Right lung (tissue), 10 donors: ENCODE measurements at places on chromosomes 6 and 20. TPM values are rescaled to one million over a fixed set of nuclear protein-coding genes. Genes with fewer than 3 reads are reported as not detected.
A peak's percentile ranks its signal among the peaks of the same experiment; 100 is the strongest.

DNA sequence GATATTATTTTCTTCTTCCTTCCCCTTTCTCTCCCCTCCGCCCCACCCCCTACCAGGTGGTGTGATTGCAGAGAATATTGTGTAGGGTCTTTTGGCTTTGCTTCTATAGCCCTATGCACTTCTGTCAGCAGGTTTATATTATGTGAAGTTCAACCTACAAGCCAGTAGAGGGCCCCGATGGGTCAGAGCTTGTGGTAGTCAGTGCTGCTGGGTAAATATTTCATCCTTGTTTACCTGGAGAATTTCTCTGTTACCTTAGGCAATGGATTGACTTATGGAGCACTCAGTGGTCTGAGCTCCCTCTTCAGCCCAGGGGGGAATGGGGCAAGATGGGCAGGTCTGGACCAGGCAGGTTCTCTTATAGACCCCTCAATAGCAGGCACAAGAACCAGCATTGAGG, 720.9 kb downstream of the GRIK2 start:
- DNase-seq, result no peak

- no peak for DNase-seq
Measured at GRCh38 chr6:167748046-167748445, 78.7 kb upstream of the AFDN start.

The HCRTR2 gene
- polyA plus RNA-seq, result not detected

DNA sequence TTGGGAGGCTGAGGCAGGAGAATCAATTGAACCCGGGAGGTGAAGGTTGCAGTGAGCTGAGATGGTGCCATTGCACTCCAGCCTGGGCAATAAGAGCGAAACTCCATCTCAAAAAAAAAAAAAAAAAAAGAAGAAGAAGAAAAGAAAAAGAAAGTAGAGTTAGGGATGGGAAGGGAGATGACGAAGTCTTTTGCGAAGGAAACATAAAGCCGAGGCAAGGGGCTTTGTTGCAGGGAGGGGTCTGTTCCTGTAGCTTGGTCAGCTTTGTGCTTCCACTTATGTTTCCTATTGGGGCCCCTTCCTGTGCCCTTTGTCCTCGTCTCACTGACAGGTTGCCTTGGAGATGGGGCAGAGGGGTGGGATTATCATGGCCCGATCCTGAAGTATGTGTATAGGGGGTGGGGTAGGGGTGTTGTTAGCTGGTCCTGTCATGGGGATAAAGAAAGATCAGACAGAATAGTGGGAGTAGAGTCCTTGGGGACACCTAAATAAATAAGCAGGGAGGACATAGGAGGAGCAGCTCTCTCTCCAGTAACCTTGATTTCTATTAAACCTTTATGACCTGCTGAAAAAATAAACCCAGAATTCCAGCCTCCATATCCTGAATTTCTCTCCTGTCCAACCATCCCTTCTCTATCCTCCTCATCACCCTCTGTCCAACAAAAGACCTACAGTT, 1.1 kb upstream of the CLIC1 start:
- DNase-seq, result no peak

GRCh38 chr6:84615113-84615850, 149.1 kb downstream of the TBX18 start:
- DNase-seq, result no peak

The WFDC12 gene
- not detected for polyA plus RNA-seq

DNA sequence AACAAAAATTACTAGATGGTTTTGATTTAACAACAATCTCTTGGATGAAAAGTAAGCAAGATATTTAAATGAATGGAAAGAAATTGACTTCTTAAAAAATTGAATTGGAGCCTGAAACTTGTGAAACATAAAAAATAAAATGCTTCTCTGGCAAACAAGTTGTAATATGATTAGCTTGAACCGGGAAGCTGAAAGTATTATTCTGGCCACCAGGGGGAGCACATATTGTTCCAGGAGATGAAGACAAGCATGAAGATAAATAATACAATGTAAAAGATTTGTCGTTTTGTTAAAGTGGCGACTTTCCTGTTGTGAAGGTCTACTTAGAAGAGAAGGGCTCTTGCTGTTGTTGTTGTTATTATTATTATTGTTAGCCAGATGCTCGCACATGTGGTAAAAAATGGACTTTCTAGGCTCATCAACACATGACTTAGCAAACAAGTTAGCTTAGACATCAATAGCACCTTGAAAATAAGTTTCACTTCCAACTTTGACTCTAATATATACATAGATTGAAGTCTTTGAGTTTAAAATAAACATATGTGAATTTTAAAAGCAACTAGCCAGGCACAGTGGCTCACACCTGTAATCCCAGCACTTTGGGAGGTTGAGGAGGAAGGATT, 14.2 kb downstream of the PAX1 start:
- peak; percentile 42 for DNase-seq

- no peak for DNase-seq
Measured at GRCh38 chr6:165632194-165632593, 30.8 kb downstream of the PDE10A start.

The BHLHE23 gene
- polyA plus RNA-seq, result not detected

The MPIG6B gene
- 3.8 TPM for polyA plus RNA-seq

- no peak for DNase-seq
Measured at GRCh38 chr6:167996424-167997199, 859 bp upstream of the KIF25 start.

The SPEF1 gene
- polyA plus RNA-seq, result 3.7 TPM

The WFDC9 gene
- not detected for polyA plus RNA-seq

The GLP1R gene
- 0.56 TPM for polyA plus RNA-seq

GRCh38 chr20:46349035-46349741, 40.9 kb upstream of the CDH22 start:
- DNase-seq, result no peak

The TMC2 gene
- polyA plus RNA-seq, result 0.17 TPM

The TFAP2C gene
- 3.5 TPM for polyA plus RNA-seq

The KIF16B gene
- 9.8 TPM for polyA plus RNA-seq

DNA sequence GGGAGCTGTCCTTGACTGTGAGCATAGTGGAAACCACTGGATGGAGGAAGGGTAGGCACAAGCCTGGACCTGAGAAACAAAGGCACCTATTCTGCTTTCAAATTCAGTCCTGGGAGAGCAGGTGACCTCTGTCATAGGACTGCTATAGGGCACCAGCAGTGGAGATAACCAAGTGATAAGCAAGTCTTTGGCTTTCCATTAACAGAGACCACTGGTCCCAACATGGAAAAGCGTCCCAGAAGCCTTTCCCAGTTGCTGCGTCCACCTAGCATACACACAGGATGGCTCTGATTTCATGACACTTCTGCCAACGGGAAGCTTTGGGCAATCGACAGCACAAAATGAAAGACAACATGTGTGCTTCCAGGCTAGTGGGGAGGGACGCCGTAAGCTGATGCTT, 8.9 kb downstream of the SLC22A3 start:
- DNase-seq, result no peak

The BPIFA1 gene
- polyA plus RNA-seq, result not detected

The LTA gene
- polyA plus RNA-seq, result 0.16 TPM

DNA sequence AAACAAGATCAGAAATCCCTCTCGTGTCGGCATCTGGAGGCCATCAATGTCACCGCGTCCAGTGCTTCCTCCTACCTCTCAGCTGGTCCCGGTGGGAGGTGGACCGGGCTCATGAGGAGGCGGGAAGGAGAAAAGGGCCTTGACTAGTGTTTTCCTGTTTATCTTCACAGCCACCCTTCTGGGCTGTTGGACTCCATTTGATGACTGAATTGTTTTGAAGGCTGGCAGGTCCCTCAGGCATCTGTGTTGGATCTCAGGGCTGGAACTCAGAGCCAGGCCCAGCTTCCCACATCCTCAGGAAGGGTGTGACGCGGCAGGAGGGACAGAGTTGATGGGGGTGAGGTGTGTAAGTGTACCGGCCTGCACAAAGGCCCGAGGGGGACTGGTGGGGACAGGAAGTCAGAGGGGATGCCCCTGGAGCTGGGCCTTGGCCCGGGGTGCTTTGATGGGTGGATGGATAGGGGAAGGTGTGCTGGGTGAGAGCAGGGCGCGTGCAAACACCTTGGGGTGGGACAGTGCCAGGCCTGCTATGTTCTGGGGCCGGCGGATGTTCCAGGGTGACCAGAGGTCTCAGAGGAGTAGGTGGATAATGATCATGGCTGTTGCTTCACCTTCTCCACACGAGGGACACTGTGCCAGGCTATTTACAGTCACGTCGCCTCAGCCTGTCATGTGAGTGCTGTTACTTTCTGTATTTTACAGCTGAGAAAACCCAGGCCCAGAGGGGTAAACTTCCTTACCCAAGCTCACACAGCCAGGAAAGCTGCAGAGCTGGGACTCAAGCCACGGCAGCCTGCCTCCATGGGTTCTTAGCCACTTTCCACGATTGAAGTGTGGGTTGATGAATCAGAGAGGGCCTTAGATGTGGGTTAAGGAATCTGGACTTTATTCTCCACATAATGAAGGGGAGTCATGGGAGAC, 17.9 kb upstream of the CHMP4B start:
- no peak for DNase-seq

GRCh38 chr6:113526553-113526952, 330.6 kb upstream of the MARCKS start:
- no peak for DNase-seq

The BFSP1 gene
- polyA plus RNA-seq, result 3.9 TPM

DNA sequence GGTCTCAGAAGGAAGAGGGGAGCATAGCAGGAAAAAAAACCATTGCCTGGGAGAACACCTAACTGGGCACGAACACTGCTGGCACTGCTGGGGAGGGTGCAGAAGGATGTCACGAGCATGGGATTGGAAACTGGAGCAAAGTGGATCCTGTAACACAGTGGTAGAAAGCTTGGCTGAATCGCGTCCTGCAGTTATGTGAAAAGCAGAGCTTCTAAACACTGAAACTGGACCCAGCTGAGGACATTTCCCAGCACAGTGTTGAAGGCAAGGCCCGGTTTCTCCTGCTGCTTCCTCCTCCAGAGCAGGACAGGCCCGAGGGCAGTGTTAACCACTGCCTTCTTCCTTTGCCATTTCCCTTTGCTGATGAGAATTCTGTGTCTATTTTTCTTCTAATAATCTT, 6.7 kb downstream of the APMAP start:
- no peak for DNase-seq

The RFX6 gene
- 2.1 TPM for polyA plus RNA-seq

DNA sequence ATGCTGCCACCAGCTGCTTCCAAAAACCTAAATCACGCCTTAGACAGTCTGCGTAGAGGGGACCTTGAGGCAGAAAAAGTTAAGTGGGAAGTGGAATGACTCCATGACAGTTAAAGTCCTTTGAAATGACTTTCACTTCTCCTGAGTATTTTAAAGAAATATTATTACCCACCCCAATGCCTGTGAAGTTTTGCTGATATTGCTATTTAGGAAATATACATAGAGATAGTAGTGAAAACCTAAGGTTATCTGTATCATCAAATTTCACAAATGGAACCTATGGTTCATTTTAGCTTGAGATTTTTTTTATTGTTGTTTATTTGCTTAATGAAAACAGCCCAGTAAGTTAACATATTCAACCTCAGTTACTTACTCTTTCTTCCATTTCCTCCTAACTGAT, 182.1 kb upstream of the FBXL4 start:
- no peak for DNase-seq

DNA sequence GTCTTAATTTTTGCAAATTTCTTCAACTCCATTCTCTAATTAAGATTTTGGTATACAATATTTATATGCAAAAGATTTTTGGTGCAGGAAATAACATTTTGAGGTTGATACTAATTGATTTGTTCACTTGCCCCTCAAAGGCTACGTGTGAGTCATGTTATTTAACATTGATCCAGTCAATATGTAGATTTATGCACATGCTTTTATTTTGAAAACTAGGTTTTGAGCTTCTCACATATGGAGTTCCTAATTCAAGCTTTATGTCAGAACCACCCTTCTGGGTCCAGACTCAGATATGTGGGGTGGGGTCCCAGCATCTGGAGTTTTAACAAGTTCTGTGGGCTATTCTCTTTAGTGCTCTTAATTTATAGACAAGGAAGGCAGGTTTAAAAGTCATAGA, 13.8 kb downstream of the UTRN start:
- DNase-seq, result no peak

- no peak for DNase-seq
Measured at GRCh38 chr6:130661077-130661476, 166.1 kb upstream of the SMLR1 start.

- DNase-seq, result no peak
Measured at GRCh38 chr6:144725736-144726522, 440.8 kb downstream of the UTRN start.

GRCh38 chr6:80477591-80477990, 371.1 kb downstream of the BCKDHB start:
- no peak for DNase-seq

DNA sequence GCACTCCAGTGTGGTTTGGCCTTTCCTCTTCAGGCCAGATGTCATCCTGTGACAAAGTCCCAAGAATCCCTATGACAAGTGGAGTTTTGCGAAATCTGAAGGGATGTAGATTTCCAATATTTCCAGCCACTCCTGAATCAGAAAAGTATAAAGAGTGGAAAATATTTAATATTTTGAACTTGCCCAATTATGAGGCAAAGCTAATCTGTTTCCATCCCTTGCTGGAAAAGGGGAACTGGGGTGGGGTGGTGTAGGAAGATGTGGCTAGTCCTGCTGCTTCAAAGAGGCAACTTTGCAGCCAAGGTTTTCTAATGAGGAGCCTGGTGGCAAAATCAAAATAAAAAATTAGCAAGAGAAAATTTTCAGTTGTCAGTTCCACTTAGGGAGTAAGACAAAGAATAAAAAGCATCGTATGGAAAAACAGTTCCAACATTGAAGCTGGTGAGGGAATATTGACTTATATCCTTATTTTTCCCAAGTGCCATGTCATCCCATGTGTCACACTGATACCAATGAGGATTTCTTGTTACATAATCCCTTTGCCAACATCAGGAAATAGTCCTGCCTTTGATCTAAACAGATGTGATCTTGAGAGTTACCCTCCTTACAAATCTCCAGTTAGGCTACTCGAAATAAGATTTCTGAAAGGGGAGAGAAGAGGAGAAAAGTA, 480.0 kb upstream of the JARID2 start:
- no peak for DNase-seq

GRCh38 chr6:47403801-47404200, 73.8 kb upstream of the CD2AP start:
- DNase-seq, result no peak

DNA sequence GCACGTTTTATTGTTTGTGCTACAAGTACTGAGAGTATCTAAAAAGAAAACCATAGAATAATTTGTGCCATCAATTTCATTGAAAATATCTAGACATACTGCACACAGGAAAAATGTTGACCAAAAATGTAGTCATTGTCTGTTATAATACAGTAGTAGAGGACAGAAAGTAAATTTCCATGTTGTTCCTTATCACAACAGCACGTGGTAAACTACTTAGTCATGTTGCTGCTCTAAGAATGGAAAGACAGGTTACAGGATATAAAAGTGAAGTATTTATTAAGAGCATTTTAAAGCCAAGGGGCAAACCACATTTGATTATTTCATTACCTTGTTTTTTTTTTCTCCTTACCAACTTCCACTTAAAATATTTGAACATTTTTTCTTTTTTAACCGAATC, 89.0 kb upstream of the CEP85L start:
- no peak for DNase-seq

DNA sequence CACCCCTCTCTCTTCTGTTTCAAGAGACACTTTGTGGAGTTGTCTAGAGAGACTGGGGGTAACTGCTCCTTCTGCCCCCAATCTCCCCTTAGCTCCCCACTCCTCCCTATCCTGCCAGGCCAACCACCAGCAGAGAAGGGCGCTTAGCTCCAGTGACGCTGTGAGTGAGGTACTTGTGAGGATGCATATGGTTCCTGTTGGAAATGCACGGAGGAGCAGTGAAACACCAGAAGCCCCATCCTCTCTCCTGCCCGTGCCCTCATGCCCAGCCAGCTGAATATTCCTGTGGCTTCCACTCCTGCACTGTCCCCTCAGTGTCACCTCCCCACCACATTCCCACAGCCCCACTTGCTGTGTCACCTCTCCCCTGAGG, 11.9 kb downstream of the NT5E start:
- no peak for DNase-seq
